ENCODE measurements at places on chromosomes 2 and 18.
A peak's percentile ranks its signal among the peaks of the same experiment; 100 is the strongest.

- DNase-seq: no peak
Observed at GRCh38 chr2:152623076-152623740, 94.1 kb downstream of the PRPF40A start.

- peak; percentile 59 for DNase-seq
Observed at GRCh38 chr2:184589261-184589660, 9.1 kb upstream of the ZNF804A start.

- DNase-seq: no peak
Observed at GRCh38 chr2:12363138-12363537, 353.6 kb upstream of the TRIB2 start.

DNA sequence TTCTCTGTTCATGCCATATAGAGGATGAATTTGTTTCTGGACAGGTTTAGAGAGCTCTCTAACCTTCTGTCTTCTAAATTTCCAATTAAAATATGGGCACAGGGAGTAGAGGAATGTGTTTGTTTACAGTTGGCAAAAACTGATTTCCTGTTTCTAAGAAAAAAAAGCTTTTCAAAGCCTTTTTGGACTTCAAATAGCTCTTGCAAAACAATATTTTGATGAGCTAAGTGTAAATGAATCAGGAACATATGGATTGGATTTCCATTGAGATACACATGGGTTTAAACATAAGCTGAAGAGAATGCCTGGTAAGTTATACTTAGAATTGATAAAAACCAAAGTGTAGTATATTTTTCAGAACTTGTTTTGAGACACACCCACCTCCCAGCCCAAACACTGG, 677.5 kb downstream of the NYAP2 start:
- no peak for DNase-seq

DNA sequence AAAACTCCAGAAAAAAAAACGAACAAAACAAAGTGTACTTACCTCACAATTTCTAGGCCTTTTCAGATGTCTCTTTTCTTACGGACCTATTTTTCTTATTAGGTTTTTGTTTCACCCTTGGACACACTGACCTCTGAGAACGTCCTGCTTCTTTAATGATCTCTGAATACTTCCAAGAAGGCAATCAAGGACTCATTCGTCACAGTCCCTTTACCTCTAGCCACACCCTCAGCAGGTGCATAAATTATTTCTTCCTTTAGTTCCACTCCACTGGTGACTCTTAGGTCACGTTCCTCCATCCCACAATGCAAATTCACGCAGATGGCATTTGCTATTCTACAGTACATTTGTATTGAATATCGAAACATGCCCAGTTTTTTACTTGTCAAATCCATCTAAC, 21.9 kb downstream of the PELI1 start:
- DNase-seq: no peak

GRCh38 chr18:74353169-74353775, 37.6 kb downstream of the C18orf63 start:
- DNase-seq: peak; percentile 69

- no peak for DNase-seq
Observed at GRCh38 chr2:44972771-44973535, 31.5 kb downstream of the SIX3 start.

- peak; percentile 20 for DNase-seq
Observed at GRCh38 chr2:65554765-65555591, 122.6 kb upstream of the SPRED2 start.

DNA sequence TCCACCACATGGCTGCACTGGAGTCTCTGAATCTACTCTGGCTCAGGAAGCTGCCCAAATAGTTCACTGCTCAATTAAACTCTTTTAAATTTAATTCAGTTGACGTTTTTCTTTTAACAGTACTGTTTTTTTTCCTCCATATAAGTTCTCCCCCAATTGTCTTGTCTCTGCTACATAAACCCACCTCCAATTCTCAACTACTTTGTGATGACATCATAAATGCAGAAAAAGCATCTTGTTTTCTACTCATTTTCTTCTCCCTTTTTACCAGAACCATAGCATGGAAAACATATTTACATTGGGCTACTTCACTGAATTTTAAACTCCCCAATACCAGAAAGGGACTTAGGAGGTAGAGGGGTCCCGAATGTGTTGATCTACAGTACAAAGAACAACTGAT, 270.4 kb downstream of the GPD2 start:
- DNase-seq: no peak

DNA sequence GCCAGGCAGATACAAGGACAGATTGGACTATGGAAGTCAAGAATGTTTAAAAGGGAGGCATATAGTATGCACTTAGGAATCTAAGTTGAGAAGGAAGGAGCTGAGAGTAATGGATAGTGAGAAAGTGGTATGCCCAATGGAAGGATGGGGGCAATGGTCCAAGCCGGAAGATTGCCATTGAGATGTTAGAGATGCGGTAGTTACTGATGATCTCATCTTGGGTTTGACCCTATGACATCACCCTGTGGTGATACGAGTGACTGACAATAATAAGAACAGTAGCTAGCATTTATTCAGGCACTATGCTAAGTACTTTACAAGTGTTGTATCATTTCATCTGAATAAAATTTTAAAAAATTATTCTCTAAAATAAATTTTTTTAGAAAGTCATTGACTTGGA, 38.5 kb upstream of the ACMSD start:
- DNase-seq: no peak

DNA sequence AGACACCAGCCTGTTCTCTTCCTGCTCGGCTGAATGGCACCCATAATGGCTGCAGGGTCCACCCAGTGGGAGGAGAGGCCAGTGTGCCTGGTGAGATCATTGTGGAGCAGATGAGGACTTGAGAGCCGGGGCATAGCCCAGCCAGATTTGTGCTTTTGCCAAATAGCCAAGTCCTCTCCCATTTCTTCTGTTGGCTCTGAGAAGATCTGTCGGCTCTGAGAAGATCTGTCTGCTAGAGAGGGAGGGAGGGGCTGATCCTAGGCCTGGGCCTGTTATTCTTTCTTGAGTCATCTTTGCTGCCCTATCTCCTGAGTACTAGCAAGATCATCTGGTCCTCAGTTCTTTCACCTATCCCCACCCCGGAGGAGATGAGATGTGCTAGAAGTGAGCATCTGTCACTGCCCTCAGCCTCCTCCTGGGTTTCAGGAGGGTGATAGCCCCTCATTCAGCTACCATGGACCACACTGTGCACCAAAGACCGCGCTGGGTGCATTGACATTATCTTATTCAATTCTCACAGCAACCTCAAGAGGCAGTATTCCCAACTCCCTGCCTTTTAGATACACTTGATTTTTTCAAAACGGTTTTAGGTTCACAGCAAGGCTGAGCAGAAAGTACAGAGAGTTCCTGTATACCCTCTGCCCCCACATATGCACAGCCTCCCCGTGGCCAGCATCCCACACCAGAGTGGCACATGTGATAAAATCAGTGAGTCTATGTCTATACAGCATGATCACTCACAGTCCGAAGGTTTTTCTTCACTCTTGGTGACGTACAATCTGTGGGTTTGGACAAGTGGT, 98.6 kb downstream of the CAPN13 start:
- peak; percentile 34 for DNase-seq

GRCh38 chr2:147174824-147175254, 670.0 kb upstream of the ACVR2A start:
- no peak for DNase-seq

- DNase-seq: no peak
Observed at GRCh38 chr2:128590309-128591021, 271.8 kb upstream of the HS6ST1 start.

DNA sequence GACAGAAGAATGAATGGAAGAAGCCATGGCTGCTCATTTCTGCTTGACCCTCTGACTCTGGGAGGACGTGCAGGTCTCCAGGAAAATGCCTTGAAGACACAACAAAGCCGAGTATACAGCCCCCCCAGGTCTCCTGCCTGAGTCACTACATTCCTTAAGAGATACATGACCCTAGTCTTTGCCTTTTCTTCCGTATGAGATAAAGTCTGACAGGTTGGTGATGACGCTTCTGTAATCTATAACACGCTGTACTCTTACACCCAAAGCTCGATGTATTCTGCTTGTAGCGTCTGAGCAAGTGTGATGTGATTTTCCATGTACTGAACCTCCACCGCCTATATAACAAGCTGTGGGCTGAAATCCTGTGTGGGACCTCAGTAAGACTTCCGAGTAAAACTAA, 77.3 kb downstream of the KCTD1 start:
- no peak for DNase-seq

DNA sequence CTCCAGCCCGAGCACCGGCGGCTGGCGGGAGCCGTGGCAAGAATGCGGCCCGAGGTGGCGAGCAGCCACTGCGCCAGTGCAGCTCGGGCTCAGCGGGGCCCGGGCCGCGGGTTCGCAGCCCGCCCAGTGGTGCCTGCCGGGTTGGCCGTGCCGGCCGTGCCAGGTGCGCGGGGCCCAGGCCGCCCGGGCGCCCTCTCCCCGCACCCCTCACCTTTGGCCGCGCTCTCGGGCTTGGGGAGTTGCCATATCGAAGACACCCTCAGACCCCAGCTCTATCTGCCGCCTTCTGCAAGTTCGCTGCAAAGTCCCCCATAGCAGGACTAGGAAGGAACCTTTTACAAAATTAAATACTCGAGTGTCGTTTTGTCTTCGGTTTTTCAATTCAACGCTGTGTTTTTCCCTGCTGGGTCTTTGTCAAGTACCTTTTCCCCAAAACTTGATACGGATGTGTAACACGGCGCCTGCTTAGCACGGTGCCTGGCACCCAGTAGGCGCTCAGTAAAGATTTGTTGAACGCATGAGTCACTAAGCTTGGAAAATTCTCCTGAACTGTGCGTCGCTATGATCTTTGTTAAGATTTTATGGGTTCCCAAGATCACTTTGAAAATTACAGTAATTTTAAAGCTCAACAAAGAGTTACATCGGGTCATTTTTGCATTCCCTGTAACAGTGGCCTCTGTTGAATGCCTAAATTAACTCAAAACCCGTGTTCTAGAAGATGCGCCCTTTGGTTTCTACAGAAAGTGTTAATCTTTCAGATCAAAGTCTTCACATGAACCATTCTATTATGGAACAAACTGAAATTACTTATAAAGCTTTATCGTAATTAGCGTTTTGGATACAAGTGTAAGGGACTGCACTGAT, 750 bp downstream of the STRADB start:
- peak; percentile 59 for DNase-seq

GRCh38 chr18:39647627-39648534, 2082.3 kb upstream of the CELF4 start:
- DNase-seq: peak; percentile 59

GRCh38 chr2:67234440-67234839, 162.7 kb upstream of the ETAA1 start:
- DNase-seq: peak; percentile 1

DNA sequence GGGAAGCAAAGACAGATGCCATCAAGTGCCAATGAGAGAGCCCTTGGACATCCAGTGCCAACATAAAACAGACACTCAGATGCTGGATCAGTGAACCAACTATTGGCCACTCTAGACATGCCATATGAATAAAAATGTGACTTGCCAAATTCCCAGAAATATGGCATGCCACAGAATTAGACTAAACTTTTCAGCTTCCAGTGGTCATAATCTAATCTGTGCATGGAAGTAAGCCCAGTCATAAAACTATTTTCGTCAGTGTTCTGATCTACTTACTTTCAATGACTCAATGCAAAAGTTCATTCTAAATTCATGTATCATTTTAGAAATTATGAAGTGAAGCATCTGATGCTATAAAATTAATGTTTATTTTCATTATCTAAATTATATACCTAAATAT, 1506.2 kb upstream of the NXPH2 start:
- DNase-seq: no peak

DNA sequence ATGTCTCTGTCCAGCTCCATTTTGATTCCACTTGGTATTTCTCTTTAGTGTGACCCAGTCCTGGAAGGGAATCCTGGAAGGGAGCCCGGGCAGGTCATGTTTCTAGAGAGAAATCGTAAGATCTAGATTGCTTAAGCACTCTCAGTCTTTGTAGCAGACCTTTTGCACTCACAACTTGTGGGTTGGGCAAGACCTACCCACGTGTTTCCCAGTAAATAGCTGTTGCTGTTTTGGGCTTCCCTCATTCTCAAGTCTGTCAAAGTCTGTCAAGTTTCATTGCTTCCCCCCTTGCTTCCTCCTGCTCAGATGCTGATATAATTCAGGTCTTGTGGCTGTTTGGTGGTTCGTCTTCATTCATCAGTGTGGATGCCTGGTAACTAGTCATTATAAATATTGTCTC, 17.4 kb upstream of the NEMP2 start:
- peak; percentile 59 for DNase-seq

- peak; percentile 64 for DNase-seq
Observed at GRCh38 chr18:23453680-23454058, 582 bp downstream of the RIOK3 start.

- DNase-seq: no peak
Observed at GRCh38 chr2:180449171-180449915, 442.2 kb upstream of the CWC22 start.

DNA sequence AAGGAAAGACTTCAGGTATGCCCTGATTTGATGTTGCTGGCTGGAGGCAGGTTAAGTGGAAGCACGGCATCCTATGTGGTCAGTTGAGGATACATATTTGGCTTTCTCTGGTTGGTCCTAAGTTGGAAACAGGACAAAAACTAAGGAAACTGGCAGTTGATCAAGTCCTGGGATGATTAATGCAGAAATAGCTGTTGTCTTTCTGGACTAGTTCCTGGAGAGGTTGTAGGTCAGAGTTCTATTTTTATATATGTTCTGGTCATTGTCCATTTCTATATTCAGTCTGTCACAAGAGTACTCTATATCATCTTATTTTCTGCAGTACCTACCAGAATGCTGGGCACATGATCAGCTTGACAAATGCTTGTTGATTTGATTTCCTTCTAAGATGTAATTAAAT, 4.0 kb upstream of the SLC35F5 start:
- DNase-seq: no peak

- DNase-seq: no peak
Observed at GRCh38 chr2:229910147-229910831, 11.5 kb downstream of the TRIP12 start.

GRCh38 chr18:2958819-2959298, 54.1 kb downstream of the LPIN2 start:
- peak; percentile 77 for DNase-seq

DNA sequence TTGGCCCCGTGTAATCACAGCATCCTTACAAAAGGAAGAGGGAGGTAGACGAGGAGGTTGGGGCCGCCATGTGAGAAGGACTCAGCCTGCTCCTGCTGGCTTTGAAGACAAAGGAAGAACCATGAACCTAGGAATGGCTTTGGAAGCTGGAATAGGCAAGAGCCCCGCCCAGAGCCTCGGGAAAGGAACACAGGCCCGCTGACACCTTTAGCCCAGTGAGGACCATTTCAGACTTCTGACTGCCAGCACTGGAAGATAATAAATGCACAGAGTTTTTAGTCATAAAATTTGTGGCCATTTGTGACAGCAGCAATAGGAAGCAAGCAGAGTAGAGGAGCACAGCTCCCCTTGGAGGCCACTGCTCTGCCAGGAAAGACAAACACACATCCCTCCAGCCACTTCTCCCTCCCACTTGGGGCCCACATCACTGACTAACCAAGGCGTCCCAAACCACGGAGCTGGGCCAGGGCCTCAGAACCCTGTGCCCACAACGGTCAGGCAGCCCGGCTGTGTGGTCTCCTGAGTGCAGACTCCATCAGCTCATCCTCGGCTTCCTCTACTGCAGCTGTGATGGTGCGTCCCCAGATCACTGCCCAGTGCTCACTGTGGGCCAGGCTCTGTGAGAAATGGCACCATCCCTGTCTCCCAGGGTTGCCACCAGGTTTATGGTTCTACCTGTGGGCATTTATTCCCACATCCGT, 39.7 kb downstream of the TFCP2L1 start:
- no peak for DNase-seq

GRCh38 chr2:197208024-197208423, 102.6 kb downstream of the ANKRD44 start:
- DNase-seq: no peak

Measured in OCI-M1 (cell line).